WTC11 (cell line): ENCODE measurements at places on chromosomes 12 and 14. TPM values are rescaled to one million over a fixed set of nuclear protein-coding genes. Genes with fewer than 3 reads are reported as not detected.

GRCh38 chr14:50762001-50762930 lies 68.7 kb downstream of the NIN start:
- no peak for DNase-seq

DNA sequence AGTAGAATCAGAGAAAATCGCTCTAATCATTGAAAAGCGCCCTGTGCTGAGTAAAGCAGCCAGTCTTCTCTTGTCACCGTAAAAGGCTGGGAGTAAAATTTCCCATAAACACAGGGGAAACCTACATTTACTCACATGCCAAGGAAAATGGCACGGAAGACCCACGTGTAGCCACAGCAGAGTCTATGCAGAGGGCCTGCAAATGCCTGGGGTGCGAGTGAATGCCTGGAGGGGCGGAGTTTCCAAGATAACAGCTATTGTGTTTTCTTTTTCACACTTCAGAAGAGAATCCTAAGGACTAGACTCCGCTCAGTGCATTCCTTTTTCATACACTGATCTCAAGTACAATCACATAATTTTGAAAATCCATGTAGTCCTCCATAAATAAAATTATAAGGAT lies 159.9 kb upstream of the FOXN3 start:
- DNase-seq = no peak

GRCh38 chr12:45833401-45833800 lies 103.9 kb downstream of the ARID2 start:
- DNase-seq = no peak

The KRT77 gene
- not detected in 3 replicates for total RNA-seq

- DNase-seq = no peak
Observed at GRCh38 chr12:104866291-104866690, 91.8 kb downstream of the SLC41A2 start.

DNA sequence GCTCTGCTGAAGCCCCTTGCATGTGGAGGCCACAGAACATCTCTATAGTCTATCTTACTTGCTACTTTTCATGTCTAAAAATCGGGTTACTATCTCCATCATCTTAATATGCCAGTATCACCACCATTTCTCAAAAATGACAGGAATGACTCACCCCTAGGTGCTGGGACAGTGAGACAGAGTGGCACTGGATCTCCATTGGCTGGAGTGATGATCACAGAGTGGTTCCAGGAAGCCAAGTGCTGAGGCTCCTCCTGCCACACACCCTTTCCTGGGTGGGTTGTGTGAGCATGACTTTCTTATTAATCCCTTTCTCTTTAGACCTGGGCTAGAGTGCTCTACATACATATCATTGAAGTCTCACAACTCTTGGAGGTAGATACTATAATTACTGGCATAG lies 3.3 kb upstream of the ASCL1 start:
- no peak for DNase-seq

GRCh38 chr12:69225251-69225910 lies 14.0 kb upstream of the CPSF6 start:
- DNase-seq = no peak

The RASSF9 gene
- total RNA-seq = 0.25 to 0.33 TPM (median 0.30 TPM) in 3 replicates
